ENCODE measurements at places on chromosomes 13 and 19. TPM values are rescaled to one million over a fixed set of nuclear protein-coding genes. Genes with fewer than 3 reads are reported as not detected.

Gene ZNF677
- 15.2 TPM for polyA plus RNA-seq

Gene KCNC3
- 12.3 TPM for polyA plus RNA-seq

Gene MATK
- 18.6 TPM for polyA plus RNA-seq

Gene TNNT1
- 5.7 TPM for polyA plus RNA-seq

Gene ZNF772
- 5.0 TPM for polyA plus RNA-seq

Gene BRME1
- 19.0 TPM for polyA plus RNA-seq

Gene PTBP1
- 436 TPM for polyA plus RNA-seq

Measured in brain (organoid and tissue), 16 donors.